ENCODE measurements at places on chromosomes 6 and 20.

DNA sequence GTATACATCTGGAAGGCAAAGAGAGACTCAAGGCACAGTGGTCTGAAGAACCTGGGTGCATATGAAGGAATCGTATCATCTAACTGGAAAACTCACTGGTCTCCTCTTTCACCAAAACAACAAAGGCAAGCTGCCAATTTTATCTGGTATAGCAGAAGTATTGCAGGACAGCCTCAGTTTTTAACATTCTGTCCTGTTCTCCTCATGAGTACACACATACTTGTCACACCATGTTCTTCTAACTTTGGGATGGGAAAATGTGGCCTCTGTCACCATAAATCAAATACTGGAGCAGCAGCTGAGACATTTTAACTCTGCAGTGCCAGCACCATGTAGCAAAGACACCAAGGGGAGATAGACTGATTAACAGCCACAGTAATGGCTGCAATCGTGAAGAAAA lies 199.1 kb upstream of the CNR1 start:
- DNase-seq: no peak

- no peak for DNase-seq
Observed at GRCh38 chr6:119736296-119737021, 386.9 kb upstream of the MAN1A1 start.

GRCh38 chr6:32554116-32554965 lies 24.3 kb upstream of the HLA-DRB5 start:
- DNase-seq: no peak

DNA sequence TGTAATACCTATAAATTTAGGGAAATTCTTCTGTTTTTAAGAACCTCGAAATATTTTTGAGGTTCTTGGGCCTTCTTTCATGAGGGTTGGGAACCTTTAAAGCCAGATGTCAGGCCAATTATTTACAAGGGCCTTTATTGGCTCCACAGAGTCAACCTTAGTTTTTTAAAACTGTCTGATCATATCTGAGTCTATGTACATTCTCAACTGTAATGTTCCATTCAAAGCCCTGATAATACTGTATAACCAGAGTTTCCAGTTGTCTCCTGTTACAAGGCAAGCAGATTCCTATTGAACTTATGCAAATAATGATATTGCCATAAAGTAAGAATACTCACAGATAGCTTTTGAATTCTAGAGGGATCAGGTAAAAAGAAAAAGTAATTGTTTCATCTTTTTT lies 545.5 kb downstream of the EPM2A start:
- no peak for DNase-seq

DNA sequence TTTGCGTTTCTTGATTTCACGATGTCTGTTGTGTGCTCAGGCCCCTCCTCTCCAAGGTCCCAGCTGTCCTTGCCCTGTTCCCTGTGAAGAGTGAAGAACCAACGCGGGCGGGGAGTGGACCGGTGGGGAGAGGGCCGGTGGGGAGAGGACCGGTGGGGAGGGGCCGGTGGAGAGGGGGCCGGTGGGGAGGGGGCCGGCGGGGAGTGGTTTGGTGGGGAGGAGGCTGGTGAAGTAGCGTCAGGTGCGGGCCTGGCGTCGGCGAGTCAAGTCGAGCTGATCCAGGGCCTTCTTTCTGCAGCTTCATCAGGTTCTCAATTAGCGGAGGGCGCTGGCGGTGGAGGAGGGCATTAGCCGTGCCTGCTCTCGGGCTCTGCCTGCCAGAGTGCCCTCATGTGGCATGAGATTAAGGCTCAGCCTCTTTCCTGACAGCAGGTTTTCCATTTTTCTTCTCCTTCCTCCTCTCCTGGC lies 21.2 kb upstream of the BHLHE23 start:
- DNase-seq: no peak

DNA sequence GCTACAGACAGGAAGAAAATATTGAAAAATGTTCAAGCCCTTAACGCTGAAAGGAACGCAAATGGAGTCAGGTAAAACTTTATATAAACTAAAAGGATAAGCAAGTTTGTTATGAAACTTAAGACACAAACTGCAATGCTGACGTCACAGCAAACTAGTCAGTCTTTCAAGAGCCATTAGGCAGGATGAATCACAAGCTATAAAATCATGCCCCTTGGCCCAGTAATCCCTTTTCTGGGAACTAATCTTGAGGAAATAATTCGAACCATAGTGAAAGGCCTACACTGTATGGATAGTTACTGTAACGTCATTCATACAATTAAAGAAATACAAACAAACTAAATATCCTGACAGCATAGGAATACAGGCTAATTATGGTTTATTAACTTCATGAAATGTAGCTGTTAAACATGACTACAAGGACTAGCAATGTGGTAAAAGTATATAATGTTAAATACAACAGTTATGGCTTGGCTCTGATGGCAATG lies 42.7 kb upstream of the HINT3 start:
- peak; percentile 53 for DNase-seq

GRCh38 chr6:40936818-40937251 lies 102.2 kb downstream of the UNC5CL start:
- no peak for DNase-seq

DNA sequence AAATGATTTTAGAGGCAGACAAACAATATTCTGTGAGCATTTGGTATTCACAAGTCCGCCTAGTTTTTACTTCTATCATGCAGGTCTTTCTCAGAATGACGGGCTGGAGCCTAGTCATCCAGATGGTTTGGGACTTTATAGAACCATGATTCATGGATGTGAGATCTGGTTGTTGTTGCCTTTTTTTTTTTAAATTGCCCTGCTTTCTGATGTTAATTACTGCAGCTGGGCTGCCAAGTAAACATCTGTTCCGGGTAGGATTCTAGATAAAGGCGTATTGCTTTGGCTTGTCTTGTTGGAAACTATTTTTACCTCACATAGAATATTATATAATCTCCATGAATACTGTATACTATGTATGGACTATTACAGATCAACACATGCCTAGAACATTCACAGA lies 58.1 kb downstream of the RNF217 start:
- DNase-seq: no peak

DNA sequence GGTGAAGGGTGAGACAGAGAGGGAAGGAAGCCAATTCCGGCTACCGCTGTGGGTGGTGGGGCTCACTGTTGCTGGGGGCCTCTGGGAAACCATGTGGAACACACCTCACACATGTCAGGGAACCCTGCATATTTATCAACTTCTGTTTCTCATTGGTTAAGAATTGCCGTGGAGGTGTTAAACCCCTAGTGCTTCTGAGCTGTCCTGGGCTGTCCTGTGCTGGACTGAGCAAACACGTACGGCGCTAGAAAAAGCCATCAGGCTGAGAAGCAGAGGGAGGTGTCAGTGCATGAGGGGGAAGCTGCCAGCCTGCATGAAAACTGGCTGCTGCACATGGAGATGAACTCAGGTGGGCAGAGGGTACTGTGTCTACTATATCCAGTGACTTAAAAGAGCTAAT lies 103.9 kb upstream of the JAG1 start:
- DNase-seq: no peak

- DNase-seq: no peak
Observed at GRCh38 chr6:30272032-30272431, 54.7 kb upstream of the TRIM39 start.
